Ascending aorta (tissue), 2 donors: ENCODE measurements at places on chromosomes 2 and 18.

DNA sequence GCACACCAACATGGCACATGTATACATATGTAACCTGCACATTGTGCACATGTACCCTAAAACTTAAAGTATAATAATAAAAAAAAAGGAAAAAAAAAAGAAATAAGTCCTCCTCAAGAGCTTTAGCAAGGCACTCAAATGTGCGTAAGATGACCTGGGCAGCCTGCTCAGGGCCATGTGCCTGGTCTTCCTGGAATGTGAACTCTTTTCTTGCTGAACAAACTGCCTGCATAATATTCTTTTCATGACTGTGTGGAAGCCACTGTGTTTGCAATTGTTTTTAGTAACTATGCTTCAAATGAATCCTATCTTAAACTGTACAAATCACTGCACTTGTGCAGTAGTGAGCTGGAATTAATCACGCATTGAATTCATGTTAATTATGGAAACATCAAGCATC is 168.1 kb upstream of the TPO start:
- H3K4me3 ChIP-seq: no peak overlapping the region
- H3K27me3 ChIP-seq: no peaks in the 10 kb centered on the region
- no peaks in the 10 kb centered on the region for H3K36me3 ChIP-seq
- no peak for DNase-seq
- H3K4me1 ChIP-seq: no peaks in the 10 kb centered on the region

GRCh38 chr2:240456447-240457222 is 21.2 kb downstream of the GPC1 start:
- peaks cover 13% of the 10 kb centered on the region for H3K36me3 ChIP-seq
- no peak overlapping the region for H3K27ac ChIP-seq
- no peak for DNase-seq
- peaks cover 13% of the 10 kb centered on the region for H3K4me1 ChIP-seq

DNA sequence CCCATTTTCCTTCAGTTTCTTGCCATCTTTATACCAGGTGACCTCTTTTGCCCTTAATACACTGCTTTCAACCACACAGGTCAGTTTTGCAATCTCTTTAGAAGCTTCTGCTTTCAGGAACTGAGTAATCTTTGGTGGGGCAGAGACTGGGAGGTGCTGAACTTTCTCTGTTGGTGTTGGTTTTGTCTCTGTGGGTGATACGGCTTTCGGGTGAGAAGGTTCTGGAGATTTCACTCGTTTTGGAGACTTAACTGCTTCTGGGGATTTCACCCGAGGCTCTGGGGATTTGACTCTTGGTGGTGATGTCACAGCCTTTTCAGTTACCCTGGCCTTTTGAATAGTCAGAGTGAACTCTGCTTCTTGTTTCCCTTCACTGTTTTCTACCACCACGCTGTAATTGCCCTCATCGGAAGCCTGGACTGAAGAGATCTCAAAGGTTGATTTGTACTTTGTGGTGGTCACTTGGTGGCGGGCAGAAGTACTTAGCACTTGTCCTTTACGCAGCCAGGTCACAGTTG is 50.4 kb downstream of the PLEKHA3 start:
- H3K36me3 ChIP-seq: peaks cover 16% of the 10 kb centered on the region
- DNase-seq: no peak
- no peak overlapping the region for H3K27ac ChIP-seq
- no peak overlapping the region for H3K4me3 ChIP-seq

GRCh38 chr18:74714791-74715190 is 117.1 kb downstream of the ZNF407 start:
- no peak overlapping the region for H3K27ac ChIP-seq
- no peak overlapping the region for H3K4me3 ChIP-seq
- no peaks in the 10 kb centered on the region for H3K27me3 ChIP-seq
- H3K4me1 ChIP-seq: no peaks in the 10 kb centered on the region

GRCh38 chr18:73318739-73319479 is 451.1 kb upstream of the NETO1 start:
- H3K4me3 ChIP-seq: no peak overlapping the region
- H3K36me3 ChIP-seq: no peaks in the 10 kb centered on the region
- DNase-seq: no peak
- no peak overlapping the region for H3K27ac ChIP-seq
- no peaks in the 10 kb centered on the region for H3K27me3 ChIP-seq

DNA sequence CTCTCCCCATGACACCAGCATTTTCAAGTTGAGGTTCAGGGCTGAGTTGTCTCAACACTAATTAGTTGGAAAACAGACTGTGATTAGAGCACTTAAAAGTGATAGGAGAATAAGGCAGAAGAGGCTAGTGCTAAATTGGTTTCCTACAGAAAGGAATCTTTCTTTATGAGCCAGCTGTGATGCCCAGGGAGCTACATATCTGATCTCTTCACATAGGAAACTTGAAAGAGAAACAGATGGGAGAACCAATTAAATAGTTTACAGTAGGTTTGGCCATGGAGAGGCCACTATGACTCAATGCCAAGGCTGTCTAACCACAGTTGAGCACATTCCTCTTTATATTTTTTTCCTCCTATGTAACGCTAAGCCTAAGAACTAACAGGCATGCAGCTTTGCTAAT is 418.3 kb upstream of the CYRIA start:
- no peaks in the 10 kb centered on the region for H3K4me1 ChIP-seq
- no peak for DNase-seq
- no peak overlapping the region for H3K27ac ChIP-seq
- no peaks in the 10 kb centered on the region for H3K27me3 ChIP-seq

GRCh38 chr2:100818003-100818605 is 1.8 kb upstream of the NPAS2 start:
- H3K27me3 ChIP-seq: no peaks in the 10 kb centered on the region
- H3K27ac ChIP-seq: peak overlapping the region; percentile 95
- peaks cover 3% of the 10 kb centered on the region for H3K4me1 ChIP-seq
- no peak for DNase-seq
- no peaks in the 10 kb centered on the region for H3K36me3 ChIP-seq
- peak overlapping the region; percentile 95 for H3K4me3 ChIP-seq
